SJSA1 (cell line): ENCODE measurements at places on chromosomes 5 and 9. TPM values are rescaled to one million over a fixed set of nuclear protein-coding genes. Genes with fewer than 3 reads are reported as not detected.

GRCh38 chr5:142748568-142749249, 21.5 kb upstream of the ARHGAP26 start:
- DNase-seq, result peak; percentile 59

GRCh38 chr5:158080112-158080511, 221.2 kb upstream of the CLINT1 start:
- DNase-seq, result no peak

DNA sequence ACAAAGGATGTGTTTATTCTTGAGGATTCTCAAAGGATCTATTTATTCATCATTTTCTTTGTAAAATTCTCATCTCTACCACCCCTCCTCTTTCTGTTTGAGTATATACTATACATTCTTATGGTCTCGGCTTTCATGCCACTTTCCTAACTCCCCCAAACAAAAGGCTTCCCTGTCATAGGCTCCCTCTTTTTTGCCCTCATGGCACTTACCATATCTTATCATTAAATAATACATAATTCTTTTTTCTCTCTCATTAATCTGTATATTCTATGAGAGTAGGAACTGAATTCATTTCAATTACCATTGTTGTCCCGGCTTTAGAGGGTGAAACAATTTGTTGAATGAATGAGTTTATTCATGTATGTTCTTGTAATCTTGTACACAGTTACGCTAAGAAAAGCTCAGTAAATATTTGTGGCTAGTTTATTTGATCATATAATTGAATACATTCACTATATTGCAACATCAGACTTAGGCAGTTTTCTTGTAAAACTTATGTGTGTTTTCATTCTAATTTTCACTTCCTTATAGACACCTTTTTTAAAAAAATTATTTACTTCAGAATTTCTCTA, 254.6 kb downstream of the EDIL3 start:
- DNase-seq, result no peak

- no peak for DNase-seq
These were observed 129.2 kb downstream of the LIFR start for GRCh38 chr5:38426986-38427950.

DNA sequence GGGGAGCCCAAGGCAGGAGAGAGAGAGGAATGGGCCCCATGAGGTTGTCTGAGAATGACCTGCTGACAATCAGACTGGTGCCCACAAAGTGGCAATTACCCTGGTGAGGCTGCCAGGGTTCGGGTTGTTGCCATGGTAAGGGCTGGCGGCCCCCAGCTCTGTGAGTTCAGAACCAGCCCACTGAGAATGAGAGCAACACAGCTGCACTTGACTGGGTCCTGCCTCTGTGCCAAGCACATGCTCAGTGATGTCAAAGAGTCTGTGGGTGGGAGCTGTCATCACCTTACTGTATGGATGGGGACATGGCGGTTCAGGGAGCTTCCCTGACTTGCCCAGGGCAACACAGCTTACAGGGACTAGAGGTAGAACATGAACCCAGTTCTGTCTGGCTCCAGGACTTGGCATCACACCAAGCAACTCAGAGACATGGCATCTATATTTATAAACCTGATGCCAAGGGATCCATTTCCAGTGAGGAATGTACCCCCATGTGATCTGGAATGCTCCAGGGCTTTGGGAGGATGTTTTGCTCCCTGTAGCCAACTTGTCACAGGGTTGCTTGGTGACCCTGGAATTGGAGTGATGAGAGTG, 38.2 kb upstream of the TEX48 start:
- no peak for DNase-seq

DNA sequence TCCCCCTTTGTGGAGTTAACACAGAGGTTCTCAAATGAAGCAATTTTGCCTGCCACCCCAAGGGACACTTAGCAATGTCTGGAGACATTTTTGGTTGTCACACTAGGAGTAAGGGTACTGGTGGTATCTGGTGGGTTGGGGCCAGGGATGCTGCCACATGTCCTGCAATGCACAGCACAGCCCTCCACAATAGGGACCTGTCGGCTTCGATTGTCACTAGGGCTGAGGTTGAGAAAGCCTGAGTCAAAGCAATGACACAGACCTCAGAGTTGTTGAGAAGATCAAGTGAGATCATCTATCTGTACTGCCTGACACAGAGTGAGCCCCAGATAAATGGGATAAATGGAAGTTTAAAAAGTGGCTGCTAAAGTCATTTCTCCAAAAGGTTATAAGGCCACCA, 249.2 kb upstream of the KLF4 start:
- DNase-seq, result no peak

DNA sequence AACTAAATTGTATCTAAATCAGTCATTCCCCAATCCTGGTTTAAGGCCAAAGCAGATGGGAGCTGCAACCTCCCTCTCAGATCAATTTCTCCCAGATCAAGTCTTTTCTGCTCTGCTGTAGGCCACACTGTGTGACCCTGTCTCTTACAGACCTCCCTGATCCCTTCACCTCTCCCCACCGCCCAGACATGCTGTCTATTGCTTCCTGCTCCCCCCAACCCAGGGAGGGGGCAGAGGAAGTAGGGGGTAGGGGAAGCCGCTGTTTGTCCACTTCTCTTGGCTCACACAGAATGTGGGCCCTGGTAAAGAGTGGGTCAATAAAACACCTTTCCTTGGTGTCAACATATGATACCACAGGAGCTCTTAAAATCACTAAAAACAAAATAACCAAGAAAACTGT, 226.3 kb downstream of the ENC1 start:
- DNase-seq, result no peak

GRCh38 chr5:120463006-120463680, 957 bp upstream of the PRR16 start:
- DNase-seq, result no peak

- DNase-seq, result no peak
These were observed 62.2 kb upstream of the GNE start for GRCh38 chr9:36320466-36320865.

DNA sequence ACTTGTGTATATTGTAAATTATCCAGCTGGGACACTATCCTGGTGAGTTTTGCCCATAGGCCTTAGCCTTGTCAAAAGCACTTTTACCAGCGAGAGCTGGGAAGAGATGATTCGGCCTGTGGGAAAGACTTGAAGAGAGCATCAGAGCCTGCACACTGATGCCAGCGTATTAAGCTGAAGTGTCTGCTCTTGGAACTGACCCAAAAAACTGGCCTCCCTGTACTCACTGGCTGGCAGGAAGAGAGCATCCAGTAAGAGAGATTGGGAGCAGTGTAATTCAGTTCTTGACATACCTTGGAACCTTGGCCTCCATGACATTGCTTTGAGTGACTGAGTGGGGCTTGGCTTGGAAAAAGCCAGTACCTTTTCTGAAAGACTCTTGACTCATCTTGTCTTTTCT, 73.7 kb downstream of the ZNF462 start:
- no peak for DNase-seq

DNA sequence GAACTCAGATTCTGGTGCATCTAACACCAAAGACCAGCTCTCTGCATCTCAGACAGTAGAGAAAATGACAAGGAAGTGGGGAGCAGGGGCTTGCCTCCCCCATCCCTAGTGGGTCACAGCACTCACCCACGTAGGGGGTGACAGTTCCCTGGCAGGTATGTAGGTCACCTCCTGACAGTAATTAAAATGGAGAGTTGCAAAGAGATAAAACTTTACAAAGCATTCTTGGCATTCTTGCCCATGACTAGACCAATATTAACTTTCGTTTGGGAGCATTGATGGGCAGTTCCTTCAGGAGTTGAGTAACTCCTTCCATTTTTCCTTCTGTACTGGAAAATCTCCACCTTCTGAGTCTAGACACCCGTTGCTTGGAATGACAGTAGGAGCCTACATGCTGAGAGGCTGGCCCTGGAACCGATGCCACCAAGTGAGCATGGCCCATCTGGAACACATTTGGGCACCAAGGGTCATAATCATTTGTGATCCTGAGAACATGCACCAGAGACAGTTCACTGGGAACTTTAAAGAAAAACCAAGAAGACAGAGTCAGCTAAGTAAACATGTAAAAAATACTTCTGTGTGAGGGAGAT, 81.5 kb upstream of the MSX2 start:
- no peak for DNase-seq

GRCh38 chr5:140828362-140828737, 590 bp downstream of the PCDHA6 start:
- no peak for DNase-seq

DNA sequence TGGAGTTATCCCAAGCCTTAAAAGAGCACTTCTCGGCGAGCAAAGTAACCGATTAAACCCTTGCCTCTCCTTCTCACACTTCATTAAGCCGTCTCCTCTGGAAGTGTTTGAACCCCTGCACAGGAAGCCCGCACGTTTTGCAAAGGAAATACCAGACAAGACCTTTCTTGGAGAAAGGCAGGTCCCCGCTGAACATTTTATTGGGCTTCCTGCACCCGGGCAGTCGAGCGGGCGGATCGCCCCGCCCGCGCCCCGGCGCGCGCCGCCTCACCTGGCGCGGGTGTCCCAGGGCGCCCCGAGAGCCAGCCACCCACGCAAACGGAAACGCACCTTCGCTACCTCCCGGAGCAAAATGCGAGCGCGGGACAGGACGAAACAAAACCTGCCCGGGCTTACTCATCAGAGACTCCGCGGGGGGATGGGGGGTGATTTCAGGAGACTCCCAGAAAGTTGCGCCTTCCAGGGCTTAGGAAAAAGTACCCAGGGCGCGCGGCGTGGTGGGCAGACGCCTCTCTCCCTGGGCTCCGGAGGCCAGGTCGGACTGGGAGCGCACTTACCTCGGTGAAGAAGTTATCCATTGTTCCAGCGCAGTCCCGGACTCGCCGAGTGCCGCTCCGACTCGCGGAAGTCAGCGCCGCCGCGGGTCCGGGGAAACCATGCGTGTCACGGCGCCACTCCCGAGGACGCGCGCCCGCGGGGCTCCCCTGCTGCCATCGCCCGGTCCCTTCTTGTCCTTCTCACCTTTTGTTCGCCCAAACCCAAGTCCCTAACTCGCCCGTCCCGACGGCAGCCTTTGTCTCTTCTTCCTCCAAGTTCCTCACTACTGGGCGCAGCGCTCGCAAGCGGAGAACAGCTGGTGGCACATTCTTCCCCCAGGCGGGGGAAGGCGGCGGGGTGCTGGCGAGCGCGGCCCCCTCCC, 598 bp downstream of the MYO10 start:
- DNase-seq, result peak; percentile 73

DNA sequence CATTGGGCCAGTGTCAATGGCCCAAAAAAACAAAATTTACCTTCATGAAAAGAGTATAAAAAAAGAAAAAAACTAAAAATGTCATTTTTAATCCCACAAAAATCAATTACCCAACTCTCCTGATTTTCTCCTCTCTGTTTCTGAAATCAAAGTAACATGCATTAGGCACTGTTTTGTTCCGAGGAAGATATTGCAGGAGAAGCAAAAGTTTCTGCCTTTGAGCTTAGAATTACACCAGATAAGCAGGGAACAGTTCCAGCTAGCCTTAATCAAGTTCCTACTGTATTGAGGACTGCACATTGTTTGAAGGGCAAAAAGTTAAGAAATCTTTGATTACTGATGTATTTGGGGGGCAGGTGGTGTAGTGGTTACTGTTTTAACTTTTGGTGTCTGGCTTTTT, 1.1 kb upstream of the PRKAA1 start:
- DNase-seq, result no peak

- no peak for DNase-seq
These were observed 99.7 kb downstream of the PLCXD3 start for GRCh38 chr5:41410737-41411136.

GRCh38 chr5:38831117-38831516, 14.7 kb upstream of the OSMR start:
- no peak for DNase-seq

DNA sequence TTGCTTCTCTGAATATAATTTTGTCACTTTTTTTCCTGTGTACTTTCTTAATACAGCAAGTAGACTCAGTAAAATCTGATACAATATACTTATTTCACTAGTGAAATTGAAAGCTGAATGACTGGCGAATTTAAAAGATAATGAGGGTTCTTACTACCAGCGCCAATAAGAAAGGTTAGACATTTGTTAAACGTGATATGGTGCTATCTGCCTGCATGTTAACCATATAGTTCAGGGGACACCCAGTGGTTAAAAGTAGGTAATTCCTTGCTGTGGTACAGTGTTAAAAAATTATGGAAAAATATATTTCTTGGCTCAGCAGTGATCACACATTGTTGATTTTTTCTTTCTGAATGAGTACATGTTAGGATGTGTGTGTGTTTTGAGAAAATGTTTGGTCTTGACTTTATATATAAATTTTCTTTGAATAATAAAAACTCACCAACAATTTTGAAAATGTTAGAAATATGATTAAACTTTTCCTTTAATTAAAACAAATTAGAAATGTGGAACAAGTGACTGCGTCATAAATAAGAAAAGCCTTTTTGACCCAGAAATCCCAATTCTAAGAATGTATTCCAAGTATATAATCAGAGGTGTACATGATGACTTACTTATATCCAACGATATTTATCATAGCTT, 25.8 kb downstream of the CAST start:
- no peak for DNase-seq

DNA sequence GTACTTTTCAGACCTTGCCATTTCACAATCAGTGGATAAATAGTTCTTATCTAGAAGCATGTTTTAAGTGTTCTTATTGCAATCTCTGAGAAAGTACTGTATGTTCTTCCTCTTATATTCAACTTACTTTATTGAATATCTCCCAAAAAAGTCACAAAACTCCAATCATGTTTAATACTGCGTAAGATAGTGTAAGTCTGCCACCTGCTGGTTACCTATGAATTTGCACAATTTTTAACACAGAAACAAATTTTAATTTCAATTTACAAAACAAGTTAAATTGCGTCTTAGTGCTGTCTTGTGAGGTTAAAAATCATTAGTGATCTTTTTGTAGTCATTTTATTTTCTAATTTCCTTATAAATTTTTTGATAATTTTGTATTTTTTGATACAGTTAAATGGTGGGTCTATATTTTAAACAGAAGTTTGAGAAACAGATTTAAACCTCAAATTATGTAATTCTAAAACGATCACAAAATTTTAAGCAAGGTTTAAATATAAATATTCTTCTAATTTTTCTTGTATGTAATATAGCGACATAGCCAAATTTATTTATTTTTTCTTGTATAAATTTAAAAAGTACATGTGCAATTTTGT, 115.8 kb downstream of the EMB start:
- DNase-seq, result peak; percentile 4

- no peak for DNase-seq
These were observed 29.3 kb downstream of the CATSPER3 start for GRCh38 chr5:134997015-134997414.

FOXD4L5 gene
- not detected in 2 replicates for total RNA-seq

PCSK1 gene
- not detected in 2 replicates for total RNA-seq

GCNT4 gene
- 5.1 and 7.8 TPM in 2 replicates for total RNA-seq

GDA gene
- 0.22 and 0.39 TPM in 2 replicates for total RNA-seq

SPATA6L gene
- 0.13 TPM in 1 of 2 replicates, not detected in the other for total RNA-seq

SMIM32 gene
- not detected in 2 replicates for total RNA-seq

EIF4EBP3 gene
- 1.4 TPM in 1 of 2 replicates, not detected in the other for total RNA-seq

SPATA31A3 gene
- total RNA-seq, result not detected in 2 replicates

PTGS1 gene
- total RNA-seq, result 0.39 and 0.97 TPM in 2 replicates

FOXI1 gene
- total RNA-seq, result not detected in 2 replicates

PCDHGC5 gene
- 0.21 TPM in 1 of 2 replicates, not detected in the other for total RNA-seq

TEX48 gene
- not detected in 2 replicates for total RNA-seq

KIF20A gene
- total RNA-seq, result 113 and 152 TPM in 2 replicates
